Substantia nigra (tissue), 51 donors: ENCODE measurements at places on chromosomes 11 and 22.

- DNase-seq, result no peak
Observed at GRCh38 chr11:67369801-67370284, 3.6 kb downstream of the CLCF1 start.

GRCh38 chr11:32071811-32072210, 19.1 kb upstream of the RCN1 start:
- no peak for DNase-seq

DNA sequence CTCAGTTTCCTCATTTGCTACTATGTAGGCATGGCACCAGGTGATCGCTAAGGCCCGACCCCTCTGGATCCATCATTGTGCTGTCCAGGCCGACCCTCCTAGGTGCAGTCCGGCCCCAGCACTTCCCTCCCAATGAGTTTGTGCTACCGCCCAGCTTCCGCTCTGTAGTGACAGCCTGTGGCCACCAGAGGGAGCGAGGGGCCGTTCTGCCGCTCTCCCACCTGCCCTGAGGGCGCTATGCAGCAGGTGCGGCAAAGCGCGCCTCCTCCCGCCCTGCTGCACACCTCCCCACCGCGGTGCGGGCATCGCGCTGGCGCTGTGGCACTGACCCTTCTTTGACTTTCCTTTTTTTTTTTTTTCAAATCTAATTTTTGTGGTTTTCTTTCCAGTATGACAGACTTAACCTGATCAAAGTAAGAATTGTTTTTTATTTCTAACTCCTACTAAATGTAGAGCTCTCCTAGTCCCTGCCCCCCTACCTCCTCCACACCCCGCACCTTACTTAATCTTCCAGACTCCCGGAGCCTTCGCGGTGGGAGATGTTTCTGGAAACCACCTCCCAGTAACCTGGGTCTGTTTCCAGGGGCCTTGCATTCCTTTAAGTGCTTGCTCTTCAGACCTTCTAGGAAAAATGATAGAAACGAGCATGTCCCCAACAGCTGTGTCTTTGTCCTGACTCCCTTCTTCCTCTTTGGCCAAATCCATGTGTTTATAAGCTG, 73.7 kb downstream of the SCN3B start:
- peak; percentile 31 for DNase-seq

- DNase-seq, result peak; percentile 3
Observed at GRCh38 chr22:27719535-27720227, 81.9 kb downstream of the MN1 start.

- DNase-seq, result no peak
Observed at GRCh38 chr11:126855536-126855935, 145.0 kb downstream of the KIRREL3 start.
